Activated T-cell treated with anti-CD3 and anti-CD28 coated beads for 24 hours (primary cell): ENCODE measurements at places on chromosomes 2 and 18.

DNA sequence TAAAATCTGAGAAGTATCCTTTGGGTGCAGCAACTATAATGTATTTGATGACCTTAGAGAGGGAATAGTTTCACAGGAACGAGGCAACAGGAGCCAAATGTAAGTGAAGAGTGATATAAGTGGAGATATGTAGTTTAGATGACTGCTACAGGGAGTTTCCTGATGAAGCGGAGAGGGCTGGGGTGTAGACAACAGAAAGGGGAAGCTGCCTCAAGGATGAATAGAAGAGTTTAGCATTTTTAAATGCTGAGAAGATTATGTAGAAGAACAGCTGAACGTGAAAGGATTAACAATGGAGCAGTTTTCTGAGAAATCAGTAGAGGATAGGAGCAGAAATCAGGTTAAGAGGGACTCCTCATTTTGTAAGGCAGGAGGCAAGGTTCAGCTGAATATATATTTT lies 133.3 kb downstream of the LCLAT1 start:
- no peak for DNase-seq

DNA sequence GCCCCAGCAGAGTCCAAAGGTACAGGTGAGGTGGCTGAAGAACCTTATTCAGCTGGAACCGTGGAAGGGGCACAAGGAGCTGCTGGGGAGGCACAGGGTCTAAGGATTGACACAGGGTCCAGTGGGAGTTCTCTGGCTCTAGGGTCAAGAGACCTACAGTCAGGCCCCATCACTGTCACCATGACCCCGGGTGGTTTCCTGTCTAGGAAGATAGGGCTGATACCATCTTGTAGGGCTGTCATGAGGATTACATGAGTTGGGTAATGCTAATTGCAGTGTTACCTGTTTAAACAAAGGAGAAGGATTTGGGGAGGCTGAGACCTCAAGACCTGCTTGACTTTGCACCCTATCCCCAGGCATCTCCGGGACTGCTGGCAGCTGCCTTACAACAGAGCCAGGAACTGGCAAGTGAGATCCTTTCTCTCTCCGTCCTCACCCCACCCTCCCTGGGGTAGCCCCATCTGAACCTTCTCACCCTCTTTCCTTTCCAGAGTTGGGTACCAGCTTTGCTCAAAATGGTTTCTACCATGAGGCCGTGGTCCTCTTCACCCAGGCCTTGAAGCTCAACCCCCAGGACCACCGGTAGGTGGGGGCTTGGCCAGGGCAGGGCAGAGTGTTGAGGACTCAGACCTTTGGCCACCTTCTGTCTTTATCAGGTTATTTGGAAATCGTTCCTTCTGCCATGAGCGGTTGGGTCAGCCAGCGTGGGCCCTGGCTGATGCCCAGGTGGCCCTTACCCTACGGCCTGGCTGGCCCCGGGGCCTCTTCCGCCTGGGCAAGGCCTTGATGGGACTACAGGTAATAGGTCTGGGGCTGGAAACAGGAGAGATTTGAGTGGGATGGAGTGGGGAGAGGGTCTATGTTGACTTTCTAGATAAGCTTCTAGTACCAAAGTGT lies 7.5 kb downstream of the LBX2 start:
- DNase-seq: no peak

DNA sequence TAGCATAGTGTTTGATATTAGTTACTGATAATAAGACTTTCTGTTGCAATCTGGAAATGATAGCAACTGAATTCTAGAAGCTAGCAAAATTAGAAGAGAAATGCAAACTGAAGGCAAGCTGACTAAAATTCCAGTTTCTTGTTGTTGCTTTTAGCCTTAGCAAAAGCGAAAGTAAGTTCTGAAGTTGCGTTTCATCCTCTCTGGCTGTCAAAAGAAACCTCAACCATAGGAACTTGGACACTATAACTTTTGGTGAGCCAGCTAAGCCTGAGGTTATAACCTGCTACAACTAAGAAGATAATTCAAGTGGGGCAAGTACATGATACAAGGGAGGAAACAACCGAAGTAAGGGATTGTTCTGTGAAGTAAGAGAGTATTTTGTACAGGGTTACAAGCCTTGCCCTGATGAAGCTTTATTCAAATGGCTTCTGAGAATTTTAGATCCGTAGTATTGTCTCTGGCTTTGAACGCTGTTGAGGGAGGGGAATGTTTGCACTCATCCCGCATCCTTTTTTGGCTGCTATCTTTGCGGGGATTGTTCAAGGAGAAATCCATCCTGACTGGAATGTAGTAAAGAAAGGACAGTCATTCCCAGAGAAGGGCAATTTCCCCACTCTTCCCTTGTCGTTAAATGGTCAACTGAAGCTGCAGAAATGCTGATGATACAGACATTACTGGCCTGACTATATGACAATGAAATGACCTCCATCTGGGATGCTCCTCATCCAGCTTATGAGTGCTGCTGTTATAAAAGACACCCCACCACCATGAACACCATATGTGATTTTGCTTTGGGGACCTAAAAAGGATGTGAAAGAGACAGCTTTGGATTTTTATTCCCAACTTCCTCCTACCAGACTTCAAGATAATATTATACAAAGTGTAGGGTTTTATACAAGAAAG lies 7.0 kb upstream of the TMX3 start:
- no peak for DNase-seq

- no peak for DNase-seq
Observed at GRCh38 chr2:73202156-73203054, at the start of gene NOTO. TSS of gene NOTO (plus strand) at chr2:73202574. CDS start at chr2:73202667, 93 bp downstream.

- no peak for DNase-seq
Observed at GRCh38 chr2:136069773-136070172, 48.2 kb downstream of the CXCR4 start.

GRCh38 chr2:100818606-100819369 lies 1.2 kb upstream of the NPAS2 start:
- no peak for DNase-seq

- no peak for DNase-seq
Observed at GRCh38 chr2:88561646-88562388, 65.4 kb downstream of the EIF2AK3 start.

- peak; percentile 35 for DNase-seq
Observed at GRCh38 chr2:197211881-197212342, 98.7 kb downstream of the ANKRD44 start.

- no peak for DNase-seq
Observed at GRCh38 chr18:62209046-62209445, 22.0 kb downstream of the RELCH start.

DNA sequence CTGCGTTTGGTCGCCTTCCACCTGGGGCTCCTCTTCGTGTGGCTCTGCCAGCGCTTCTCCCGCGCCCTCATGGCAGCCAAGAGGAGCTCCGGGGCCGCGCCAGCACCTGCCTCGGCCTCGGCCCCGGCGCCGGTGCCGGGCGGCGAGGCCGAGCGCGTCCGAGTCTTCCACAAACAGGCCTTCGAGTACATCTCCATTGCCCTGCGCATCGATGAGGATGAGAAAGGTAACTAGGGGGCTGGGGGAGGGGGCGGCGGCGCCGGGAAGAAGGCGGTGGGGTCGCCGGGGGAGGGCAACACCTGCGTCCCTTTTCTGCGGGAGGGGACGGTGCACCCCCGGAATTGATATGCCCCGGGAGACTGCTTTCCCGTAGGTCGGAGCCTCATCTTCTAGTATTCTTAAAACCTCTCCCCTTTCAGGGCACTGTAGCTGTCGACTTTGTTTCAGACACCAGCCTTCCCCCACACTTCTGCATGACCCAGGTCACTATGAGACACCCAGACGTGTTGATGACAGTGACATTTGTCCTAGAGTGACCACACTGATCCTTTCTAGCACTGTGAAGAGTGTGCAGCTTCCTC lies 755 bp downstream of the SPAST start:
- DNase-seq: peak; percentile 2

DNA sequence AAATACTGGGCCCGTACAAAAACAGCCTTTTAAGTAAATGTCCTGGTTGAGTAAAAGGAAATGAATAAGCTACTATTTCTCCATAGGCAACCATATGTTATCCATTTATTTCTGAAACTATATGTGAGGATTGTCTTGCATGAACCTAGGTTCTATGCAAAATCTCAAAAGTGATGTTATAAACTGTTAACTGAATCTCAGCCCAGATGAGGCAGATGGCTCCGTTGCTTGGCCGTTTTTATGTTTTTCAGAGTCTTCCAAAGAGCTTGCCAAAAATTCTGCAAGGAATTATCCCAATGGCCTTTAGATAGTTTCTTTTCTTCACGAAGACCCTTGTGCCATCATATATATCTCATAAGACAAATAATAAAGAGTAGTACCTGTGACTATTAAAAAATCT lies 1669.5 kb upstream of the DDX18 start:
- no peak for DNase-seq

DNA sequence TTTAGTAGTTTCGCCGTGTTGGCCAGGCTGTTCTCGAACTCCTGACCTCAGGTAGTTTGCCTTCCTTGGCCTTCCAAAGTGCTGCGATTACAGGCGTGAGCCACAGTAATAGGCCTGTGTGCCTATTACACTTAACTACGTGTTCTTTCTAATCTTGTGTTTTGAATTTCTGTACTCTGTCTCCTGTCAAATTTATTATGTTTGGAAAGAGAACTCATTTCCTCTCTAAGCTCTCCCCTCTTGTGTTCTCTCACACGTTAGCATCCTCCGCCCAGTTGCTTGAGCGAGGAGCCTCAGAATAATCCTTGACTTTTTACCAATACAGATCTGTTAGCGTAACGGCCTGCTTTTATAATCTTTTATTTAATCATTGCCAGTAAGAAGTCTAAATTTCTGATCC lies 3.7 kb downstream of the ATG16L1 start:
- DNase-seq: no peak

DNA sequence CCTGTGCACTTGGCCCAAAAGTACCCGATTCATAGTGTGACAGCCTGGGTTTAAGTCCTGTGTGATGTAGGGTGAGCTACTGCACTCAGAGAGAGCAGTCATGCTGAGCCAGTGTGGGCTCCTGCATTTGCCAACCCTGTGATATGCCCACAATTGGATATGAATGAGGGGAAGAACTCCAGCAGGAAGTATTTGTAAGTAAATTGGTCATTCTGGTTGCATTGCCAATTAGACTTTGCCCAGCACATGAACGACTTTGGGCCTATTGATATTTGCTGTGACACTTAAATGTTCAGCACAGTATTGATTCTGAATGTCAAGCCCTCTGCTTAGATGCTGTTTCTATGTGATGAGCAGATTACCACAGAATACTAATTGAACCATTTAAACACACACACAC lies 570.9 kb downstream of the PIK3C3 start:
- no peak for DNase-seq

GRCh38 chr2:86703704-86704361 lies 16.3 kb upstream of the RMND5A start:
- DNase-seq: no peak

DNA sequence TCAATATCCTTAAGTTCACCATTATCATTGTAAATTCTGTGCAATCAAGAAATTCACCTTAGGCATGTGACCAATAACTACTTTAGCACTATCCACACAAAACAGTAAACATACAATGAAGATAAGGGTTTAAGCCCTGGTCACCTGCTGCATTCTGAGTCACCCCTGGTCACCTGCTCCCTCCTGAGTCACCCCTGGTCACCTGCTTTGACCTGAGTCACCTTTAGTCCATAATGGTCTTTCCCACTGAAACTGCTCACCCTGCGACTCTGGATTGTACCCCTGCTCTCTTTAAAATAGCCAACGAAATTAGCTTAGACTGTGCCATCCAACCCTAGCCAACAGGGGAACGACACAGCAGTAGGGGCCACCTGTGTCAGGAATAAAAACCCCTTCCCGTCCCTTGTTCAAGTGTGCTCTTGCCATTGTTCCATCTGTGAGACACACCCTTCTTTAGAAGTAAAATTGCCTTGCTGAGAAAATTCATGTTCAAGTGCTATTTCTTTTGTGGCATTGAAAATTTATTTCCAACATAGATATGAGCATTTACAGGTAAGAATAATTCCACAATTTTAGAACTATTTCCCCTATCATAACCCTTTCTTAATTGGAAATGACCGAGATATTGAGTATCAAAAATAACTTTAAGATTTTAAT lies 902.8 kb downstream of the DSC3 start:
- no peak for DNase-seq

- no peak for DNase-seq
Observed at GRCh38 chr2:58553937-58554336, 312.8 kb upstream of the FANCL start.

GRCh38 chr2:46025676-46026075 lies 271.5 kb upstream of the EPAS1 start:
- DNase-seq: no peak

DNA sequence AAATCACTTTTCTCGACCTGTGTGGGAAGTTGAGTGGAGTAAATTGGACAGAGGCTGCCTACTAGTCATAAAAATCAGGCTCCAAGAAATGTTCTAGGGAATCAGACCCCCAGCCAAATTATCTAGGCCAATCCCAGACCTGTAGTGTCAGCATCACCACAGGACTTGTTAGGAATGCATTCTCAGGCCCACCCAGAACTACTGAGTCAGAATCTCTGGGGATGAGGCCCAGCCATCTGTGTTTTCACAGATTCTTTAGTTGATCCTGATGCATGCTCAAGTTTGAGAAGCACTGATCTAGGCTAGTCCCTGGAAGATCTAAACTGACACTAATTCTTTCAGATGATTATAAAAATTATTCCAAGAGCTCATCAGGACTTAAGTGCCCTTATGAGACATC lies 434.0 kb upstream of the MEIS1 start:
- no peak for DNase-seq

DNA sequence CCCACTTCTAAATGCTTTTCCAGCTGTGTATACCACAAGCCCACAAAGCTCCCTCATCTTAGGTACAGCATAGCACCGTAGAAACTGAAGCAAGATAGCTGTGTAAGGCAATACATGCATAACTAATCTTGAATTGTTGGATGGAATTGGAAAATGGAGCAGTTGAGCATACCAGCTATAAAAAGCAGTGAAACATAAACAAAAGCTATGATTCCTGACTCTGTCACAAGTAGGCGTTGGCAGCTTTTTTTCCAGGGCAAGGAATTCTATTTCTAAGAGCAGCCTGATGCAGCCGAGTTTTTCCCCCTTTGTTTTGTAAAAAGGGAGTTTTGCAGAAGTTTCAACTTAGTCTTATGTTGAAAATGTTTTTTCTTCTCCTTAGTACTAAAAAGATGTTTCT lies 32.4 kb downstream of the MOGAT1 start:
- no peak for DNase-seq

GRCh38 chr2:238504181-238504931 lies 77.6 kb downstream of the ASB1 start:
- no peak for DNase-seq

DNA sequence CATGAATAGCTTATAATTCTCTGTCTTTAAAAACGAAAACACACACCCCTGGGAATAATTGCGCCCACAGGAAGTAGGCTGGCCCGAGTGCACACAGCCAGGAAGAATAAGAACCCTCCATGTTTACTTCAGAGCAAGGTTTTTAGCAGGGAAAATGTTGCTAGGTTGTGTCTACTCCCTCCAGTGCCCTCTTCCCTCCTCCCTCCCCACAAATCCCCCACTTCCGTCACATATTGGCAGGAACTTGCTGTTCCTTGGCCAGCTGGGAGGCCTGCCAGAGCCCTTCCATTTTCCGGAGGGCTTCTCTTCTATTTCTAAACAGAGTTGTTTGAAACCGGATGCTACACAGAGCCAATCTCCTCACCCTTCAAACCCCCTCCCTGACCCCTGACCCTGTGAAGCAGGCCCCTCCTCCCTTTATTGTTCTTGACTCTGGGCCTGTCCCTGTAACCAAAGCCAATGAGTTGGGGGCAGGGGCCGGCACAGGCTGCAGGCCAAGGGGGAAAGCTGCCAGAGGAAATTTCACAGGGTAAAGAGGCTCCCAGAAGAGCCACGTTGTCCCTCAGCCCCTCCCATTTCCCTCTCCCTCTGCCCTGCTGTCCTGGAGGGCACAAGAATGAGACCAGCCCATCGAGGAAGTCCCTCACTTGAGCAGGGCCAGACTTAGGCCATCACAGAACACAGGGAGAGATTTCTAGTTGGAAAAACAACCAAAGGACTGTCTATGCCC lies 49.8 kb upstream of the LGALSL start:
- DNase-seq: no peak

- DNase-seq: no peak
Observed at GRCh38 chr2:1246239-1246638, 167.0 kb upstream of the TPO start.
